ENCODE measurements at places on chromosomes 12 and 14.

DNA sequence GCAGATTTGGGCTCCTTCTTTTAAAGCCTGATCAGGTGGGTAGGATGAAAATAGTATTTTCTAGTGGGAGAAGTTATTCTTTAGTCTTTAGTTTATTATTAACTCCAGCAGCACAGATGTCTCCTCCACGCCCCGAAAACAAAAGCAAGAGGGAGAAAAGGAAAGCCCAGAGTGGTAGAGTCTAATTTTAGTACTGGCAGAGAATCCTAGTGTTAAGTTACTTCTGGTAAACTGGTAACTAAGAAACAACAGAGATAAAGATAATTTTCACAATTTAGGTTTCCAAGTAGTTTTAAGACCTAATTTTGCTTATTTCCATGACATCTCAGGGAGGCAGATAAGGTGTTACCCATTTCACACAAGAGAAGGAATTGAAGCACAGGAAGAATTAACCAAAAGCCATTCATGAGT lies 16.3 kb downstream of the ATP5MC2 start:
- DNase-seq, result no peak

DNA sequence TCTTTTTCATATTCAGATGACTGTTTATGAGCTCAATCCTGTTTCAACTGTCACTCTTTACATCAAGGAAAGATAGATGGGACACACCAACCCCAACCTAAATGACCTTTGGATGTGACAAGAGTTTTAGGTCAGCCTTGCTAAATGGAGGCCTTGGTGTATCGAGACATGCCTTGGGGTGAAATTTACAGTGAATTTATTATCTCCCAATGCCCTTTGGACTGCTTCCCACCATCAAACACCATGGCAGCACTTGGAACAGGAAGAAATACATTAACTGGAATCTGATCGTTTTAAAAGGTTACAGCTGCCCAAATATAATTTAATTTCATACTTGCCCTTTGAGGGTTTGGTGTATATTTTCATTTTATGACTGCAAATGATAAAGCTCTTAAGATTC lies 327.6 kb downstream of the SOX5 start:
- no peak for DNase-seq

- no peak for DNase-seq
These were observed 139.1 kb downstream of the SOX5 start for GRCh38 chr12:23810329-23810902.

- peak; percentile 75 for DNase-seq
These were observed 1.0 kb downstream of the KLHL33 start for GRCh38 chr14:20434701-20435581.

GRCh38 chr14:92712654-92713051 lies 35.8 kb downstream of the LGMN start:
- DNase-seq, result no peak

DNA sequence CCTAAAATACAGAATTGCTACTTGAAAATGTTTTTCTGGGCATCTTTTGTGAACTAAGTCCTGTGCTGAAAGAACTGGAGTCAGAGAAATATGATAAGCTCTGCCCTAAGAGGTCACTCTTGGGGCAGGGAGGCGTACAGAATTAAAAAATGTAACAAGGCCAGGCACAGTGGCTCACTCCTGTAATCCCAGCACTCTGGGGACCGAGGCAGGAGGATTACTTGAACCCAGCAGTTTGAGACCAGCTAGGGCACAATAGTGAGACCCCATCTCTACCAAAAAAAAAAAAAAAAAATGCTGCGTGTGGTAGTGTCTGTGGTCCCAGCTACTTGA lies 46.0 kb downstream of the TMCC3 start:
- DNase-seq, result no peak

- no peak for DNase-seq
These were observed 59.3 kb upstream of the TMPO start for GRCh38 chr12:98456041-98456440.

- no peak for DNase-seq
These were observed 1.1 kb downstream of the NOC4L start for GRCh38 chr12:132145334-132145733.

GRCh38 chr12:96828169-96828789 lies 78.8 kb upstream of the NEDD1 start:
- no peak for DNase-seq

DNA sequence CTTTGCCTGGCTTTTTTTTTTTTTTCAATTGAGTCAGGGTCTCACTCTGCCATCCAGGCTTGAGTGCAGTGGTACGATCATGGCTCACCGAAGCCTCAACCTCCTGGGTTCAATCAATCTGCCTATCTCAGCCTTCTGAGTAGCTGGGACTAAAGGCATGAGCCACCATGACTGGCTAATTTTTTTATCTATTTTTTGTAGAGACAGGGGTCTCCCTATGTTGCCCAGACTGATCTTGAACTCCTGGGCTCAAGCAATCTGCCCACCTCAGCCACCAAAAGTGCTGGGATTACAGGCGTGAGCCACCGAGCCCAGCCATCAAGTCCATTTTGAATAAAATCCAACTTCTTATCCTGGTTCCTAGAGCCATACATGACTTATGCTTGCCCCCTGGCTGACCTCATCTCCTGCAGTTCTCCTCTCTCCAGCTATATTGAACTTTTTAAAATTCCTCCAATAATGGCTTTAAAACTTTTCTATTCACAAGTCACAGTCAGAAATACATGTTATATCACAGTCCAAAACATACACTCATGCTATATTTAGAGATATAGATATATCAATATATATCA lies 10.4 kb upstream of the RND1 start:
- DNase-seq, result no peak

All from pons (tissue), 1 donor.